ENCODE measurements at places on chromosomes 2 and 18. TPM values are rescaled to one million over a fixed set of nuclear protein-coding genes. Genes with fewer than 3 reads are reported as not detected.

- no peak for DNase-seq
Observed at GRCh38 chr18:37669991-37670534, 104.5 kb upstream of the CELF4 start.

Gene LIMS3
- 0.05 TPM for polyA plus RNA-seq

GRCh38 chr2:129777762-129778583 lies 201.5 kb upstream of the RAB6C start:
- no peak for DNase-seq

GRCh38 chr2:40353231-40353630 lies 98.7 kb downstream of the SLC8A1 start:
- DNase-seq: no peak

Gene DSG1
- polyA plus RNA-seq: 68.0 TPM

- no peak for DNase-seq
Observed at GRCh38 chr2:176129813-176130146, 275 bp downstream of the HOXD8 start.

Gene SYT4
- not detected for polyA plus RNA-seq

DNA sequence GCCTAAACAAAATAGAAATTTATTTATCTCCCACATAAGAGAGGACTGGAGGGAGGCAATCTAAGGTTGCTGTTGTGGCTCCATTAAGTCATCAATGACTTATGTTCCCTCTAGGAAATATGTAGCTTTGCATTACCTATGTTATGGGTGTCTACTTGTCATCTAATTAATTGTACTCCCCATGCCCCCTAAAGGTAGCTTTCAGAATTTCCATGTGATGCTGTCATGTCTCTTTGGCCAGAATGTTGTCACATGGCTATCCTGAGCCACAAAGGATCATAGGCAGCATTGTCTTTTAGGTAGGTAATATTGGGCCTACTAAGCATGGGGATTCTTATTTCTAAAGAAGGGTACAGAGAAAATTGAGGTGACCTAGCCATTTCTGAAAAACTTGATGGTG lies 935.6 kb upstream of the FANCL start:
- DNase-seq: no peak

- no peak for DNase-seq
Observed at GRCh38 chr18:65498605-65499004, 252.2 kb upstream of the CDH7 start.

DNA sequence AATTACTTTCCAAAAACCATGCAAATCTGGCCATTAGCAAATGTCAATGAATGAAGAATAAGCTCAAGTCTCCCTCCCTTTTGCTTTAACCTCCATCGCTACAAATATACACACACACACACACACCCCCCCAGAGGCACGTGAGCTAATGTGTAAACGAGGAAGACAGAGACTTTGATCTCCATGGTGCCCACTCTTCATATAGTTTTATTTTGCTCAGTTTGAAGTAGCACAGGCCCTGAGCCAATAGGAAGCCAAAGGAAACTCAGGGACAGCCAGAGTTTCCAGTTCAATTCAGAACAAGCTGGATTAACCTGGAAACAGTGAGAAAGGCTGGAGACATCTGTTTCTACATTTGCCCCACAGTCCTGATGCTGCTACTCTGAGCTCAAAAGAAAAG lies 248.4 kb upstream of the MEIS1 start:
- DNase-seq: no peak

Gene DBI
- polyA plus RNA-seq: 446 TPM

GRCh38 chr2:71716697-71717624 lies 263.6 kb downstream of the DYSF start:
- no peak for DNase-seq

Gene GPBAR1
- polyA plus RNA-seq: 0.10 TPM

Gene CROCC2
- not detected for polyA plus RNA-seq

DNA sequence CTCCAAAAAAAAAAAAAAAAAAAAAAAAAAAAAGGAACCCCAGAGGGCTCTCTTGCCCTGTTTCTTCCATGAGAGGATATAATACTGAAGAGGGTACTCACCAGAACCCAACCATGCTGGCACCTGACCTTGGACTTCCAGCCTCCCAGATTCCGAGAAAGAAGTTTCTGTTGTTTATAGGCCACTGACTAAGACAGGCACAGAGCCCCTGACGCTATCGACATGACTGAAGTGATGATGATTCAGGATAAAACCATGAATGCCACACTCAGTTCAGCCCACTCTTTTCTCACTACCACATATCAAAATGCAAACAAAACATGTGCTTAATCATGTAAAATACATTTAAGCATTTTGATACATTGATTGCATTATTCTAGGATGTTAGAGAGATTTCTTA lies 66.1 kb upstream of the CDCA7 start:
- no peak for DNase-seq

DNA sequence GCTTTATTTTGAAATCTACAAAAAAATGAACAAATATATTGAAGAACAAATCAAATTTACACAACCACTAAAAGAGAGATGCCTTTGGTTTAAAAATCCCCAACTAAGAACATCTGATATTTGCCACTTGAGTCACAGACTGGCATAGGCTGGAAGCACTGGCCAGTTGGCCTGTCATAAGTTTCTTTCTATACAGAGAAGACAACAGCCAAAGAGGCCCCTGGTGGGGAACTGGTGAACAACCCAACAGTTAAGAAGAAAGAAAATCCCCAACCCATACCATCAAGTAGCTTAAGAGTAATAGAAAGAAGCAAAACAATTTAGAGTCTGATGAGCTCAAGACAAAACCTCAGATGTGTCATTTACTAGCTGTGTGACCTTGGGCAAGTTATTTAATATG lies 45.5 kb downstream of the OSR1 start:
- DNase-seq: no peak

GRCh38 chr2:25903216-25903776 lies 25.0 kb upstream of the ASXL2 start:
- no peak for DNase-seq

GRCh38 chr2:5657231-5657630 lies 35.0 kb upstream of the SOX11 start:
- DNase-seq: no peak

Gene ASB18
- polyA plus RNA-seq: not detected

- DNase-seq: no peak
Observed at GRCh38 chr2:241064008-241064801, 37.9 kb downstream of the MTERF4 start.

Gene LYG2
- polyA plus RNA-seq: 0.24 TPM

DNA sequence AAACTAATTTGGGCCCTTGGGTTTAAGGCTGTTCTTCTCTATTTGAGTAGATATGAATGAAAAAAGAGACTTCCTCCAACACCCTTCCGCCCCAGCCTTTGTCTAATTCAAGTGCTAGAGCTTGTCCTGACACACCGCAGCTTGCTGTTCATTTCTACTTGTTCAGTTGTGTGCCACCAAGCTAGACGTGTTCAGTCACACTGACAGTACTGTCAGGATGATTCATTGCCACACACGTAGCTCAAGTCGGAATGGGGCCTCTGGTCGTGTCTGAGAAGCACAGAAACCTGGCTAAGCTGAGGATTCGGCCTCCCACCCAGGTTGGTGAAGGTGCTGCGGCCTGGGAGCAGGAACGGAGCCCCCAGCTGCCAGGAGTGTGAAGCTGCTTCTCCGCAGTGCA lies 45.6 kb upstream of the INHBB start:
- DNase-seq: no peak

Gene DPP4
- 1.3 TPM for polyA plus RNA-seq

Gene TXNDC2
- polyA plus RNA-seq: not detected

- DNase-seq: no peak
Observed at GRCh38 chr18:23237524-23238151, 102.4 kb downstream of the CABLES1 start.

DNA sequence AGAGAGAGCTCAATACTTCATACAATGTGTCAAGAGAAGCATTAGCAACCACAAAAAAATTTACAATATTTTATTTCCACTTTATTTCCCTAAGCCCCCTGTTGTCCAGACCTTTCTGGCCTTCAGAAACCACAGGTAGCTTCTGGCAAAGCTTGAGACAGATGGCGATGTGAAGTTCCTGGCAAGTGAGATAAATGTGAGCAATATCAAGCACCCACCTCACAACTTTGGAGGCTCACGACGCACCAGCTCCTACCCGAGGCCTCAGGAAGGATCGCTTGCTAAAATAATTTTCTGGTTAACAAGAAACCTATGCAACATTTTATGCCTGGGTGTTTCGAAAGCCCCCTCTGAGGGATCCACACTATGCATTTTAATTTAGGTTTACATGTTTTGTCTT lies 158.1 kb upstream of the CHAC2 start:
- DNase-seq: no peak

Gene LINC00305
- polyA plus RNA-seq: not detected

Gene CYTIP
- not detected for polyA plus RNA-seq

Measured in keratinocyte (primary cell).